ENCODE measurements at places on chromosomes 3 and 15.

GRCh38 chr3:65551945-65552344 lies 486.8 kb downstream of the MAGI1 start:
- DNase-seq: no peak

DNA sequence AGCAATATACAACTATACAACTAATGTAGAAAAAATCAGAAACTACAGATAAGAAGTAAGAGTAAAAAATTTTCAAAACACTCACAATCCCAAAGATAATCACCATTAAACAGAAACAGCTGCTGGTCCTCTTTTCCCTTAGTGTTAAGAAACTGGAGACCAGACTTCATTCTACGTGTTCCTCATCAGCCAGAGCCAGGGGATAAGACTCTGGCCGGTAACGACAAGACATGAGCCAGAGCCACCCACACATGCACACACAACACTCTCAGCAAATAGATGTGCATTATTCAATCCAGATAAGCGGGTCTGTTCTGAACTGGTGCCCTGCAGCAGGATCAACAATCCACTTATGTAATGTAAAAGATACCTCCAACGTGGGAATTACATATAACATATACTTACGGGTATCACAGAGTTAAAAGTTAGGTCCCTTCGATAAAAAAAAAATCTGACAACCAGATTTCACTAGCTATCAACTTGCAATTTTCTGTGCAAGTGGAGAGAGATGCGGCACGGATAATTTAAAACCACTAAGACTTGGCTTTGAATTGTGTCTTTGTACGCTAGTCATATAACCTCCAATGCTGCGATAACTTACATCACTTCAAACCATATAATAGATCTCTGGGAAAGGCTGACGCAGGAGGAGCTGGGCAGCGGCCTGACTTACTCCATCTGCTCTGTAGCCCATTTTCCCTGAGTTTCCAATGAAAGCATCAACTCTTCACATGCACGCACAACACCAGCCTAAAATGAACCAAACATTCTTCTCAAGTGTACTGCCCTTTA lies 17.8 kb downstream of the PRICKLE2 start:
- no peak for DNase-seq

DNA sequence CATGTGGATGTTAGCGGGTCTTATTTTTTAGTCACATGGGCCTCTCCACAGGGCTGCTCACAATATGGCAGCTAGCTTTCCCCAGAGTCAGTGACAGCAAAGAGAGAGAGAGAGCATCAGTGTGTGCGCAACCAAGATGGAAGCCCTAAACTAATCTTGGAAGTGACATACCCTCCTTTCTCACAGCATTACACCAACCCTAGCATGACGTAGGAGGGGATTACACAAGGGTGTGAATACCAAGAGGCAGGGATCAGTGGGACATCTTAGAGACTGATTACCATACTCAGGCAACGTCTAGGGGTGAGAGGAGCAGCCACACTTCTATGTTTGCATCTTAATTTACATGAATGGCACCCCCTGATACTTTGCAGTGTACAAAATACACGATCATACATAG lies 3.5 kb upstream of the UBE2E2 start:
- DNase-seq: no peak

- no peak for DNase-seq
These were observed 320.4 kb upstream of the PROK2 start for GRCh38 chr3:72105306-72105705.

GRCh38 chr3:189517981-189518380 lies 113.2 kb upstream of the TP63 start:
- no peak for DNase-seq

DNA sequence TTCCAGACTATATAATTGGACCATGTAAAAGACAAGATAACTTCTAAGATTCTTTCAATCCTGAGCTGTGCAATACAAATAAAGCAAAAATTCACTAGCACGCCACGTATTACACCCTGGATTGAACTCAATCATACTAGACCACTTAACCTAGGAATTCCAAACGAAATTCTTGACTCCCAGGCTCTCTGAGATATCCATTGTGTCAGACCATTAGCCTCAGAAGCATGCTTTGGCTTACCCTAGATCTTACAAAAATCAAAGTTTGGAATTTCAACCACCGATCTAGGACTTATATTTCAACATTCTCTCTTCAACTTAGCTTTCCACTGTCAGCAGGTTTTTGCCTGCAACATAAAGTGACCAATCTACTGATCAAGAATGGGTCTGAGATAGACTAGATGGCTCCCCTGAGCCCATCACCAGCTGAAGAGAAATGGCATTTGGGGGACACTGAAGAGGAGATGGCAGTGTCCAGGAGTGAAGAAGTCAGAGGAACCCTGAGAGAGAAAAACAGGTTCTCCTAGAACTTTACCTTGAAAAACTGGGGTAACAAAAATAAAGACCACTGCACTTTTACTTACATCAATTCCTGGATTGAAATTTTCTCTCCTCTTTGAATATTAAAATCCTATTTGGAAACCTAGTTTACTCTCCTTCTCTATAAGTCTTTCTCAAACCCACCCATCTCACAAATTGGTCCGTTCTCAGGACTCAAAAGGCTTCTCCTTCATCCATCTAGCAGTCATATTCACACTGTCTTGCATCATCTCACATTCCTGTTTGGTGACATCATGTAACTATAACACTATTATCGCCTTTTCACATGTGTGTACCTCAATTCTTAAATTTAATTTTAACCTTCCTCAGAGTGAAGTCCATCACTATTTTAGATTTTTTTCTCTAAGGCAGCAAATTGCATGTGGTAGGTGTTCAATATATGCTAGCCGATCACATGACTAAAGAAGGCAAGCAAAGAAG lies 18.5 kb downstream of the CPNE4 start:
- no peak for DNase-seq

GRCh38 chr15:39300451-39301153 lies 280.3 kb upstream of the THBS1 start:
- DNase-seq: no peak

GRCh38 chr15:58425185-58425584 lies 6.6 kb upstream of the LIPC start:
- no peak for DNase-seq

DNA sequence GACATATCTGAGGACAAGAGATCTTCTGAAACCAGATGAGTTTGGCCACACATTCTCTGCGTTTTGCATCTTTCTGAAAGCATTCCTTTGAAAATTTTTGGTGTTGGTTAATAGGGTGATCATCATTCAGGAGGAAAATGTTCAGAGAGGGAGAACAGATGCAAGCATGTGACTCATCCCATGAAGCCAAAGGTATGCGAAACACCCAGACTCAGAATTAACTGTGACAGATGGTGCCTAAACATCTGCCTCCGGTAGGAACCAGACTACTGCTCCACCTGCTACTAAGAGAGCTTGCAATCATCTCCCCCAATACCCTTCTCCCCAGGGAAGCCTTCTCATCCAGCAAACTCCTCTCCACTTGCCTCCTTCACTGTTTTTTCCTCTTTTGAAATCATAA lies 46.2 kb downstream of the TRIM69 start:
- DNase-seq: no peak

GRCh38 chr3:146218880-146219866 lies 31.7 kb downstream of the PLSCR4 start:
- DNase-seq: peak; percentile 39

- no peak for DNase-seq
These were observed 18.3 kb downstream of the CGGBP1 start for GRCh38 chr3:88040529-88040928.

GRCh38 chr3:14938954-14939353 lies 8.4 kb upstream of the NR2C2 start:
- no peak for DNase-seq

DNA sequence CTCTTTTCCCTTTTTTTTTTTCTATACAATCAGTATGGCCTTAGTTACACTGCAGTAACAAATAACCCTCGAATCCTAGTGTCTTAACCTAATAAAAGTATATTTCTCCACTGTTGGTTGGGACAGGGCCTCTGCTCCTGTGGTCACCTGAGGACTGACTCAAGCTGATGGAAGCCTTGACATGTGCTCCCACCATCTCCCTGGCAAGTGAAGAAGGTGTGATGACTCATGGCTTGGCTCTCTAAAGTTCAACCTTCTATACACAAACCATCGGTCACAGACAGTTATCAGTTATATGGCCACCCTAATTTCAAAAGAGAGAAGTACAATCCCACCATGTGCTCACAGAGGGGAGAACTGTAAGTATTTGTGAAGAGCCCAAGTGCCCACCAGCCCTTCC lies 65.8 kb upstream of the CACNA2D3 start:
- DNase-seq: no peak

- no peak for DNase-seq
These were observed 12.7 kb downstream of the ZNF35 start for GRCh38 chr3:44661189-44661588.

DNA sequence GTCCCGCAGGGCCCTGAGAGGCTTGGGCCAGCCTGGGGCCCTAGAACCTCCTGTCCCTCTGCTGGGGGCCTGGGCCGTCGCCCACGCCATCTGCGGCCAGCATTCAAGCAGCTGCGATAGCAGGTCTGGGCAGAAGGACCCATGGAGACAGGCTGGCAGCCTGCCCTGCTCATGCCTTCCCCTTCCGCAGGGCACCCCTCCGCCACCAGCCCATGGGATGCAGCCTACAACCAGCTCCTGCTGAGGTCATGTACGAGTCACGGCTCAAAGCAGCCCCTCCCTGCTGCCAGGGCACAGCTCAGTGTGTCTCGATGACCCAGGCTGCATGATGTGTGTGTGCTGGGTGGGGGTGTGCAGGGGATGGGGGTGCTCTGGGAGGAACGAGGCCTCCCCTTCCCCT lies 27.8 kb downstream of the DUSP7 start:
- no peak for DNase-seq

DNA sequence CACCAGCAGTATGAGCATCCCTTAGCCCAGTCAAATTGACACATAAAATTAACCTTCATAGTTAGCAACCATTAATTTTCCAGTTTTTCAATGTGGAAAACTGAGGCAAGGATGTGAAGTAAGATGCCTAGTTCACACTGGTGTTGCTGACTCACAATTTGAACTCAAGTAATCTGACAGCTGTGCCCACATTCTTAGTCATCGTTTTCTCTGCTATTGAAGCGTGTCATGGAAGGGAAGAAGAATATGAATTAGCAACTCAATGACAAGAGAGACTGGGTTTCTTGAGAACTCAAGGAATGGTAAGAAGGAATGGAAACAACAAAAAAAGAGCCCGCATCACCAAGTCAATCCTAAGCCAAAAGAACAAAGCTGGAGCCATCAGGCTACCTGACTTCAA lies 261.4 kb downstream of the EPHA3 start:
- no peak for DNase-seq

DNA sequence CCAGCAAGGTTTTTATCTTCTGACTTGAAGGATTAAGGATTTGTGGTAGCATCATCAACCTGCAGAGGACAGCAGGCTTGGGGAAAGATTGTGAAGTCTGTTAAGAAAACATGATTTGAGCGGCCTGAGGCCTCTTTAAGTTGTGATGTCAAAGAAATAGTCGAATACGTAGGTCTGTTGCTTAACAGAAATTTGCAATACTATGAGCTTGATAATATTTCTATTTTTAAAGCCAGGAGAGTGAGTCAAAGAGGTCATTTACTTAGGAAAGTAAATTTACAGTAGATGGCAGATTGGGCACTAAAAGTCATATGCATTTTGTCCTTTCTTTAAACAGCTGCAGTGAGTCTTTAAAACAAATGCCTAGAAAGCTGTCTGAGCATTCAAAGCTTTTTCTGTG lies 336.3 kb downstream of the DIPK2A start:
- no peak for DNase-seq

DNA sequence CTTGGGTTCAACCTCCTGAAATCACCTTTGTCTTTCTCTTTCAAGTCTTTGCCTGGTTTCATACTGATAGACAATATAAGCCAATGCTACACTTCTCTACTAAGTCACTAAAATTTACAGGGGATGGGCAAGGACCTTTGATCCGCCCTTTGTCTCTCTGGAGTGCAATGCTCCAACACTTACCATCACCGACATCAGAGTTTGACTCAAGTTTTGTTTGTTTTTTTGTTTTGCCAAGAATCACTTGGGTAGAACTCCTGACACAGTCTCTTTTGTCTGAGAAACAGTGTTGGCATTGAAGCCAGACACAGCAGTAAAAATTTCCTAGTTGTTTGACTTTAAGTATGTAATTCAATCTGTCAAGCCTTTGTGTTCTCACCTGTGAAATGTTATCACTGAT lies 29.3 kb downstream of the NFKBIZ start:
- DNase-seq: no peak

- DNase-seq: peak; percentile 66
These were observed 566 bp downstream of the HMCES start for GRCh38 chr3:129278966-129279906.

GRCh38 chr3:139519998-139520737 lies 19.4 kb downstream of the RBP1 start:
- DNase-seq: peak; percentile 50

- DNase-seq: no peak
These were observed 25.7 kb upstream of the RAD18 start for GRCh38 chr3:8988791-8989558.
